ENCODE measurements at places on chromosomes 1 and 21.

- DNase-seq, result no peak
Observed at GRCh38 chr1:230342019-230342418, 84.1 kb downstream of the PGBD5 start.

DNA sequence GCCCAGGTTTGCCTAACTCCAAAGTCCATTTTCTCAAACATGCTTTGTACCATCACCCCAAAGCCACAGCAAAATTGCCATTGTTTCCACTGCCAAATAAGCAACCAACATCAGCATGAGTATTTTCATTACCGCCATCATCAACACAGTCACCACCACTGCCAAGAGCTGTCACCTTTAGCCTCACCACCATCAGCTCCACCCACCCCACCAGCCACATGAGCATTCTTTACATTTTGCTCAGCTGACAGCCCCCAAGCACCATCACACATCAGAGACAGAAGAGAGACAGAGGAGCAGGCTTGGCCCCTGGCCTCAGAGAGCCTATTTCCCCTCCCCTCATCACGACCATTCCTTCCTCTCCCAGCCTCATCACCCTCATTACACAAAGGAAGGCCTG is 42.7 kb downstream of the TAS1R2 start:
- no peak for DNase-seq

- no peak for DNase-seq
Observed at GRCh38 chr21:34544032-34544496, 32.1 kb upstream of the KCNE1 start.

GRCh38 chr1:90732136-90732535 is 15.0 kb upstream of the BARHL2 start:
- DNase-seq, result no peak

DNA sequence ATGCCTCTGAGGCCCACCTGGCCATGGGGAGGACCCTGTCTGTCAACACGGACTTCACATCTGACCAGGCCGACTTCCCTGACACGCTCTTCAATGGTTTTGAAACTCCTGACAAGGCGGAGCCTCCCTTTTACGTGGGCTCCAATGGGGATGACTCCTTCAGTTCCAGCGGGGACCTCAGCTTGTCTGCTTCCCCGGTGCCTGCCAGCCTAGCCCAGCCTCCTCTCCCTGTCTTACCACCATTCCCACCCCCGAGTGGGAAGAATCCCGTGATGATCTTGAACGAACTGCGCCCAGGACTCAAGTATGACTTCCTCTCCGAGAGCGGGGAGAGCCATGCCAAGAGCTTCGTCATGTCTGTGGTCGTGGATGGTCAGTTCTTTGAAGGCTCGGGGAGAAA is 101.8 kb downstream of the ADARB1 start:
- DNase-seq, result no peak

GRCh38 chr1:187838335-187839293 is 1009.9 kb downstream of the PLA2G4A start:
- DNase-seq, result no peak

GRCh38 chr1:39940980-39941871 is 13.7 kb upstream of the MFSD2A start:
- no peak for DNase-seq

- no peak for DNase-seq
Observed at GRCh38 chr1:53069663-53070327, 7.8 kb downstream of the PODN start.

DNA sequence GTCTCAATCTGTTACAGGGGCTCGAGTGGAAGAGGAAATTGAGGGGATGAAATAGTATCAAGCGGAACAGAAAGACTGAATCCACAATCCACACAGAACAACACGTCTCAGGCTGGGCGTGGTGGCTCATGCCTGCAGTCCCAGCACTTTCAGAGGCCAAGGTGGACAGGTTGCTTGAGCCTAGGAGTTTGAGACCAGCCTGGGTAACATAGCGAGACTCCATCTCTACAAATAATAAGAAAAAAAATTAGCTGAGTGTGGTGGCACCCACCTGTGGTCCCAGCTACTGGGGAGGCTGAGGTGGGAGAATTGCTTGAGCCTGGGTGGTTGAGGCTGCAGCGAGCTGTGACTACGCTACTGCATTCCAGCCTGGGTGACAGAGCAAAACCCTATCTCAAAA is 25.7 kb downstream of the VPS26C start:
- DNase-seq, result no peak

GRCh38 chr21:33264561-33264960 is 1.6 kb upstream of the IL10RB start:
- DNase-seq, result no peak

Measured in hippocampal formation (tissue), 2 donors.